NCI-H2029 (cell line): ENCODE measurements at places on chromosomes 11 and 22.

- DNase-seq, result no peak
These were observed 41.9 kb downstream of the BCR start for GRCh38 chr22:23222033-23222792.

- no peak for DNase-seq
These were observed 12.6 kb upstream of the APLNR start for GRCh38 chr11:57249384-57250319.

- DNase-seq, result no peak
These were observed 2.2 kb downstream of the PNPLA2 start for GRCh38 chr11:820655-821511.

GRCh38 chr11:83508804-83509203 lies 222.6 kb upstream of the CCDC90B start:
- DNase-seq, result no peak

DNA sequence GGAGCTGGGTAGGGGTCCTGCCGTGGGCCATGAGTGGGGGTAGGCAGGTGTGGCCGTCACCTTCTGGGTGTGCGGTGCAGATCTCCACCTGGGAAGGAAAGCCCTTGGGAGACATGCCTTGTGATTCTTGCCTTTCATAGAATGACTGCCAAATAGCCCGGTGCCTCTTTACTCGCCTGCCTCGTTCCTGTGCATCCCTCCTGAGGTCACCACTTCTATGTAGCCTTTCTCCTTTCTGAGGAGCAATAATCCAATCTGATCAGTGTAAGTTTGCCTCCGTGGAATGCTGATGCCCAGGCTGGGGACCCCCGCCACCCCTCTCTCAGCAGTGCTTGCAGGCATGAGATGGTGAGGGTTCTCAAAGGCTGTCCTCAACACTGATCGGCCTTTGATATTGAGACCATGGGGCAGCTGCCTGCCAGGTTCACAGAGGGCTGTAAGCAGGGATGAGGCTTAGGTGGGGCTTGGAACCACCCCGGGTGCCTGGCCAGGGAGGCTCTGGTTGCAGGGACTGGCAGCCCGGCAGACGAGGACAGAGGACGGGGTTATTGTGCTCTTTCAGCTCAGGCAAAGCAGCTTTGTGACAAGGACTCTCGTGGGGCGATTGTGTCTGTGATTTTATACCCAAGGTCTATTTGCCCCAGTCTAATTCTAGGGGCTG lies 86.1 kb upstream of the WNT7B start:
- no peak for DNase-seq

- no peak for DNase-seq
These were observed 4.3 kb downstream of the GRK2 start for GRCh38 chr11:67270256-67271204.

DNA sequence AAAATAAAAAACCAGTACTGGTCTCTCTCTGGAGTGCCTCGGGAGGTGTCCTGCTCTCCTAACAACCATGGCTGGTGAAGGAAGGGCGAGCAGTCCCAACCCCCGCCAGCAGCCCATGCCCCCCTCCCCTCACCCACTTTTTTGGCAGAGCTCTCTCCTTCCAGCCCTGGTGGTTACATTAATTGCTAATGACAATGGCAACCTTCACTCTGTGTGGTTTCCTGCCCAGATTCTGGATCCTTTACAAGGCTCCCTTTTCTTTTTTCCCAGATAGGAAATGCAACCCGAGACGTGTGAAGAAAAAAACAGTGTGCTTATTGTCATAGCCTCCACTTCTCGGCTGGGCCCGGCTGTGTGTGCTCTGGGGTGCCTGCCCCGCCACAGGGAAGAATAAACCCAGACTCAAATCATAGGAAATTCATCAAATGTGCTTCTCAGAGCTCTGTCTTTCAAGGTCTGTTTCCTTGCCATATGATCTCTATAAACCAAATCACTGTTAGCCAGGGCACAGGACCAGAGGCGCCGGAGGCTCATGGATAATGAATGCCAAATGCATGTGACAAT lies 513.0 kb downstream of the SOX6 start:
- peak; percentile 51 for DNase-seq

DNA sequence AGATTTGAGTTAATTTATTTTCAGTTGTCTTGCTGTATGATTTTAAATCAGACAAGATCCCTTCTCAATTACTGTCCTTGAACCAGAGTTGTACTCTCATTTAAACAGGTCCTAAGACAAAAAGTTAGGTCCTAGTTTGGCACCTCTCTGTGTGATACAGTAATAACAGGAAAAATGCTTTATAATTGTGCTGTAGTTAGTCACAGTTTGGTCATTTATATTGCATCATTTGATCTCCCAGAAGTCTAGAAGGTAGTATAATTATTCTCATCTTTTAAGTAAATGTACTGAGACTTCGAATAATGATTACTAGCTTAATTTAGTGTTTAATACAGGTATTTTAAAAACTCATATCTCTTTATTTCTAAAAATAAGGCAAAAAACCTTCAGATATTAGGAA lies 18.1 kb upstream of the LUZP2 start:
- DNase-seq, result no peak

GRCh38 chr11:117716521-117717440 lies 80.2 kb downstream of the DSCAML1 start:
- DNase-seq, result peak; percentile 62

- DNase-seq, result no peak
These were observed 108.2 kb downstream of the SLC36A4 start for GRCh38 chr11:93089474-93090102.

DNA sequence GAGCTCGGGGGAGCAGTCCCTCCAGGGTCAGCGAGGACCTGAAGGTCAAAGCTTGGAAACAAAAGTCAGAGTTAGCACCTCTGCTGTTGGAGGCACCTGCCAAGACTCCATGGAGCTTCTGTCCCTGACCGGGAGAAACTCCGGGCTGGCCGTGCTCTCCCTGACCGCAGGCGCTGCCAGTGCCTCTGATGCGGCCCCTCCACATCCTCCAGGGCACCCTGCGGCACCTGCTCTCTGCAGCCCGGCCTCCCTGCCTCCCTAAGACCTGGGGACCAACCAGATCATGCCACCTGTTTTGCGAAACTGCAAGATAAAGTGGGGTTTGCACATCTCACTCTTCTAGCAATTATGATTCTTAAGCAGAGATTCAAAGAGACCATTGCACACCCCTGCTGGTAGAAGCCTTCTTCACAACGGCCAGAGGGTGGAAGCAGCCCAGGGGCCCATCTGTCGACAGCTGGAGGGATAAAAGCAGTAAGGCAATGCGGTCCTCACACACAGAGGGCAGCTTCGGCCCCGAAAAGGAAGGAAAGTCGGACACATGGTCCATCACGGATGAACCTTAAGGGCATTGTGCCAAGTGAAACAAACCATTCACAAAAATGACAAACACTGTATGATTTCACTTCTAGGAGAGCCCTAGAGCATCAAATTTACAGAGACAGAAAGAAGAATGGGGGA lies 477.1 kb downstream of the BRD1 start:
- DNase-seq, result no peak

GRCh38 chr22:35611891-35612576 lies 5.1 kb downstream of the MB start:
- DNase-seq, result no peak

DNA sequence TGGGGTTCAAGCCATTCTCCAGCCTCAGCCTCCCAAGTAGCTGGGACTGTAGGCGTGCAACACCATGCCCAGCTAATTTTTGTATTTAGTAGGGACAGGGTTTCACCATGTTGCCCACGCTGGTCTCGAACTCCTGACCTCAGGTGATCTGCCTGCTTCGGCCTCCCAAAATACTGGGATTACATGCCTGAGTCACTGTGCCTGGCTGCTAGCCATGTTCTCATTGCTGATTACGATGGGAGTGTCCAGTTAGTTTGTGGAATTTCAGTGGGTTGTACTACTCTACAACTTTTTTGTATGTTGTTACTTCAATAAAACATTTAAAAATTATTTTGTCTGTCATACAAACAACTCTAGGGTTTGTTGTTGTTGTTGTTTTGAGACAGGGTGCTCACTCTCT lies 4.8 kb upstream of the VPS11 start:
- DNase-seq, result no peak

GRCh38 chr22:19059481-19060278 lies 62.5 kb downstream of the DGCR2 start:
- no peak for DNase-seq

DNA sequence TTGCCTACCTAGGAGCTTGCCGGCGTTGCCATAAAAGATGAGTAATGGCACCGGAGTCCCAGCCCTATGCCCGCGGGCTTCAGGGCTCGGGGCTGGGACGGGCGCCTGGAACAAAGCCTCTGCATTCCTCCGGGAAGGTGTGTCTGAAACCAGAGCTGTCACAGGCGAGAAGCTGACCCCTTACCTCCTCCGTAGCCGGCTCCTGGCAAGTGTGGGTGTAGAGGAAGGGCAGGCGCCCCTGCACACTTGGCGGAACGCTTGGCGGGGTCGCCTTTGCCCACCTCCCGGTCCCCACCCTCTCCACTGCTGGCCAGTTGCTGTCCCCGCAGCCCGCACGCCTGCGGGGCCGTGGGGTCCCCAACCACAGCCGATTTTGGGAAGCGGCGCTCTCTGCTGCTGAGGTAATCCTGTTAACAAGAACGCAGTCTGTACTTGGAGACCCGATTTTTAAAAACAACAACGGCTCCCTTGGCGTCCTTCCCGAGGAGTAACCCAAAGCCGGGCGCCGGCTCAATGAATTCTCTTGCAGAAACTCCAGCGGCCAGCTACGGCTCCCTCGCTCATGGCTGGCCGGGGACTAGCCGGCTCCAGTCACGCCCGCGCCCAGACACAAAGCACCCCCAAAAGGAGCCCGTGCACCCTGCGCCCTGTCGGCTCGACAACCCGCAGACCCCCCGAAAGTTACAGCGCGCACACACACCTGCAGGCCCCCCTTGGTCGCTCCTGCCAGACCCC lies 89.2 kb downstream of the PLEKHA7 start:
- DNase-seq, result no peak

- no peak for DNase-seq
These were observed 20.9 kb upstream of the PAMR1 start for GRCh38 chr11:35546317-35546716.

DNA sequence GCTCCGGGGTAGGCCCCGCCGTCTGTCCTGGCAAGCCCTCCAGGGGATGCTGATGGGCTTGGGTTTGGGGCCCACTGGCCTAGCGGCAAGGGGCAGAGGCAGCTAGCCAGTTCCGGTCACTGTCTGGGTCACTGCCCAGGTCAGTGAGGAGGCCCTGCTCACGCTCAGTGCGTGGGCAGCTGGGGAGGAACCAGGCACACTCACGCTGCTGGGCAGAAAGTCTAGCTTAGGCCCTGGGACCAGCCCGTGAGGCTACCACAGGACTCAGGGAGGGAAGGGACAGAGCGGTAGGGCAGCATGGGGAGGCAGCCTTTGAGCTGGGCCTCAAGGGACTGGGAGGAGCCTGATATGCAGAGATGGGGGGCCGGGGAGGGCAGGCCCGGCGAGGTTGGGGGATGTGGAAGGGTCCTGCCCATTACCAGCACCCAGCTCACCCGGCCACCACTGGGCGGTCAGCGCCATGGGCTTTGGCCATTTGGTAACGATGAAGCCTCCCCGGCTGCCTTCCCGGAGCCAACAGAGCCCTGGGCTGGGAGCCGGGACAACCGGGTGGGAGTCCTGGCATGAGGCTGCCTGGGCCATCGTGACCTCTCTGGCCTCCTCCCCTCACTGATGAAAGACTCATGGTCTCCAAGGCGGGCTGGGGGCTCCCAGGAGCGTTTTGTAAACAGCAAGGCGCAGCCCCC lies 14.2 kb downstream of the SHISAL1 start:
- DNase-seq, result no peak

GRCh38 chr22:44023404-44024287 lies 456 bp upstream of the PARVB start:
- no peak for DNase-seq

DNA sequence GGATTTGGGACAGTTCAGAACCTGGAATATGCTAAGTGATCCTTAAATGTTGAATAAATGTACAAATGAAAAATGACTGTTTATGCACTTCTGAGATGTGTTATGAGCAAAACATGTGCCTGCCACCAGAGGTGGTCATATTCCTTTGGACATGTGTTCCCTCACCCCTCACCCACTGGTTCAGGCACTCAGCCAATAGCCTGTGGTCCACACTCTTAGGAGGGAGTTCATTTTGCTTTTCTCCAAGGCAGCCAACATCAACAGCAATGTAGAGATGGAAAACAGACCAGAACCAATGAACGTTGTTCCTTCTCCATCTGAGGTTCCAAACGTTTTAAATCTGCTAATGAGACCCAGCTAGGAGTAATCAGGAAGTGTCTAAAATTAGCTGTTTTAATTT lies 44.0 kb downstream of the RPUSD4 start:
- no peak for DNase-seq

GRCh38 chr11:6733326-6734275 lies 38.2 kb downstream of the OR2AG2 start:
- no peak for DNase-seq

DNA sequence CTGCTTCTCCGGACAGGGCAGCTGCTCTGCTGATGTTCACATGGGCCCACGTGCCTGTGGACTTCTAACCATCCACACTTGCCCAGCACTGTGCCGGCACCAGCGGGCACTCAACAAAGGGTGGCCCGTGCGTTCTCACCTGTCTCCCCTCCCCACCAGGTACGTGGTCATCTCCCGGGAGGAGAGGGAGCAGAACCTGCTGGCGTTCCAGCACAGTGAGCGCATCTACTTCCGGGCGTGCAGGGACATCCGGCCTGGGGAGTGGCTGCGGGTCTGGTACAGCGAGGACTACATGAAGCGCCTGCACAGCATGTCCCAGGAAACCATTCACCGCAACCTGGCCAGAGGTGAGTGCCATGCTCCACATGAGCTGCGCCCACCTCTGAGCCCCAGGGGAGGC lies 66.7 kb downstream of the SYT13 start:
- DNase-seq, result no peak

DNA sequence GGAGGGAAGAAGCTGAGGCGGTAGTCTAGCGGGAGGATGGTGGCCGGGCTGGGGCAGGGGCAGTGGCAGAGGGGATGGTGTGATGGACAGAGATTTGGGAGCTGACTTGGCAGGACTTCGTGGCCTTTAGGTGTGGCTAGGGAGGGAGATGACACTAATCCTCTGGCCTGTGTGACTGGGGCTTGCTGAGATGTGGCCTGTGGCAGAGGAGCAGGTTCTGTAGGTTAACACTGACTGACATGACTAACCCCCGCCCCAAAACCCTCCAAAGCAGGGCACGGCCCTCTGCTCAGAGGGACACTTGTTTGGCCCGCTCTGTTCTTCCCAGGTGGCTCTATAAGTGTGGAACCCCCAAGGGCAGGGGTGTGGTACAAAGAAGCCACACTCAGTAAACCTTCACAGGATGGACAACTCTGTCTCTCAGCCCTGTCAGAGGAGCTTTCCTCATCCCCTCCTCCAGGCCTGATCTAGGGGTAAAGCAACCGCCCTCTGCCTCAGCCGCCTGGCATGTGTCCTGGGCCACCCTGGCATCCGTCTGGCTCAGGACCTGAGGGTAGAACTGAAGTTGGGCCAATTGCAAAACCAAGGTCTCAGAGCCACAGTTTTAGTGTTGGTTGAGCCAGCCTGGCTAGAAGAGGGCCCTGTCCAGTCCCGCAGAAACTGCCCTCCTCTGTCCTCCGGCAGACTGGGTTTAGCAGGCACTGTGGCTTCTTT lies 15.6 kb downstream of the TOM1 start:
- DNase-seq, result no peak

GRCh38 chr22:19353363-19354131 lies 62.0 kb upstream of the CLTCL1 start:
- no peak for DNase-seq

GRCh38 chr11:64299847-64300648 lies at the start of gene CATSPERZ:
Gene CATSPERZ, plus strand, starts transcription at chr11:64300358. Its CDS starts 53 bp downstream, at chr11:64300411.
- no peak for DNase-seq

- no peak for DNase-seq
These were observed 27.1 kb downstream of the HPS5 start for GRCh38 chr11:18294862-18295261.
